NT2/D1 (cell line): ENCODE measurements at places on chromosomes 1 and 21.

GRCh38 chr1:56135864-56136147, 443.6 kb downstream of the PLPP3 start:
- DNase-seq: no peak

DNA sequence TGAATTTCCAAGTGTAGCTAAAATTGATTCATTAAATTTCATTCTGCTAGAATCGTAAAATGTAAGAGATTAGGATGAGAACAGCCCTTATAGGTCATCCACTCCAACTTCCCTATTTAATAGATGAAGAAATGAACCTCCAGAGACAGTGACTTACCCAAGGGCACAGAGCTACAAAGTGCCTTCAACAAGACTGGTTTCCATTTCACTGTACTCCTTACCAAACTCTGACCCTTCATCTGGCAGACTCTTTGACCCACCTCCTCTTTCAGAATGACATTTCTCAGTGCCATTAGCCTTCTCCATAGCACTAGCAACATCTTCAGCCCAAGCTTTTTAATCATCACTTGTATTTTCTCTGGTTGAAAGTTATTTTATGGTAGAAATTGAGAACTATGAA, 161.3 kb downstream of the NEK7 start:
- no peak for DNase-seq

GRCh38 chr1:174217787-174218574, 58.7 kb downstream of the RABGAP1L start:
- DNase-seq: peak; percentile 30

GRCh38 chr1:70685300-70686286, 274.5 kb downstream of the CTH start:
- DNase-seq: peak; percentile 67

GRCh38 chr1:221459558-221459957, 282.3 kb downstream of the DUSP10 start:
- no peak for DNase-seq

GRCh38 chr21:17783481-17784179, 35.5 kb downstream of the C21orf91 start:
- no peak for DNase-seq

DNA sequence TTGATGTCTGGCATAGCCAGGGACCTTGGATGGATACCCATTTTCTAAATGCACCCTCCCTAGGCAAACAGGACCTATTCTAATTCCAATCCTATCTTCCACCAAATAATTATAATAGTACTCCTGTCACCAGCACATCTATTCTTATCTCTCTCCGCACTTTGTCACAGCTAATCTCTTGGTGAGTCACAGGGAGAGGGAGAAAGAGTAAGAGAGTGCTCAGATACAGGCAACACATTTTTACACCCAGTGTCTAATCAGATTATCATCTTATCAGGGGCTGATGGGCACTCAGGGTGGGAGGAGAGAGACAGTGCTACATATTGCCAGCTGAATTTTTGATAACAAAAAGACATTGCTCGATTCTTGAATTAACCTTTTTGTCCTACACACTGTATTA, 275.0 kb upstream of the BEND5 start:
- no peak for DNase-seq

DNA sequence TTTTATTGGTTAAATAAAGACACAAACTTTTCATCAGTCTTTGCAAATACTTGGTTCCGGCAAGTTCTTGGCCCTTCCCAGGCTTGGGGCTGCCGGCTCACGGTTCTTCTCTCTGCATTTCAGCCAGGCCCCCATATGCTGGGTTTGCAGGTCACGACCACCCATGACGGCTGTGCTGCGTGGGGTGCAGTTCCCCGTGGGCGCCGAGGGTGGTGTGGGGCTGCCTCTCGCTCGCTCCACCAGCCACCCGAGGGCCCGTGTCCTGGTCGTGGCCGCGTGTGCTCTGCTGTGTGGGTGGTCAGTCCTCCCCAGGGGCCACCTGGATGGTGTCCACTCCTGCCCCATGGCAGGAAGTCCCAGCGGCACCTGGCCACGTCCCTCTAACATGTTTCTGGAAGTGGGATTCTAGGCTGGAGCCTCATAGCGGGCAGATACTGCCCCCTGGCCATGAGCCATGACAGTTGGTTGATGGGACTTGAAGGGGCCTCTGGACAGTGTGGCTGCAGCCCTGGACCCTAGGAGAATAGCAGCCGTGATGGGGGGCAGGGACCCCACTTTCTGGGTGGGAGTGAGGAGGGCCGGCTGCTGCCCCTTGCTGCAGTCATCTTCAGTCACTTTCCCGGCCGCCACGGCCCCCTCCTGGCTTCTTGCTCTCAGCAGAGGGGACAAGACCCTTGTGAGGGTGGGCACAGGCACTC, 46.3 kb downstream of the SKI start:
- DNase-seq: no peak

DNA sequence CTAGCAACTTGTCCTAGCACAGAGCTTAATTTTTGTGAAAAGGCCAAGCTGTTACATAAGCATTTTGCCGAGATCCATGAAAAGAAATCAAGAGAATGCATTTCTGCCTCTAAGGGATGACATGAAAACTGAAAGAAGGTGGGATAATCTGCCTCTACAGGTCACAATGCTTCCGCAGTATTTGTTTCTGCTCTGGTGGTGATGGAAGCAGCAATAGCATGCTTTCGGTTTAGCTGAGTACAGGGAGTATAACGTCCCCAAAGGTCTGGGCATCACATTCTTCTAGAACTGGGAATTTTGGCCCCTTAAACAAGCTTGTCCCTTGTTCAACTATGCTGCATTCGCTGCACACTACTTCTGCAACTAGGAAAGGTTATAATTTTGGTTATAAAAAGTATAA, 14.4 kb upstream of the MAGI3 start:
- no peak for DNase-seq

- no peak for DNase-seq
These were observed 21.0 kb downstream of the PDE9A start for GRCh38 chr21:42674351-42674940.

GRCh38 chr1:189027512-189027911, 1450.2 kb downstream of the BRINP3 start:
- DNase-seq: no peak

GRCh38 chr1:51576085-51576444, 40.8 kb upstream of the OSBPL9 start:
- no peak for DNase-seq

GRCh38 chr1:156773607-156774006, 6.3 kb downstream of the PRCC start:
- no peak for DNase-seq
